ENCODE measurements at places on chromosomes 1 and 21. TPM values are rescaled to one million over a fixed set of nuclear protein-coding genes. Genes with fewer than 3 reads are reported as not detected.

Gene MANEAL
- 0.28 TPM for total RNA-seq

Gene B3GALT2
- total RNA-seq: 5.8 TPM

Gene IL20
- total RNA-seq: not detected

Gene PEX14
- total RNA-seq: 8.9 TPM

Gene CRYAA
- not detected for total RNA-seq

Gene GSTM5
- 0.28 TPM for total RNA-seq

Gene PADI2
- total RNA-seq: not detected

Gene HP1BP3
- 111 TPM for total RNA-seq

Gene KLHL12
- 38.4 TPM for total RNA-seq

Gene UMODL1
- total RNA-seq: not detected

Gene C1orf185
- total RNA-seq: not detected

Gene OR2T27
- not detected for total RNA-seq

Gene FMO3
- total RNA-seq: not detected

Gene FYB2
- not detected for total RNA-seq

Gene CTXND2
- total RNA-seq: not detected

Gene LRRC39
- 0.36 TPM for total RNA-seq
